CD4-positive, alpha-beta T cell (primary cell): ENCODE measurements at places on chromosomes 12 and 14.

DNA sequence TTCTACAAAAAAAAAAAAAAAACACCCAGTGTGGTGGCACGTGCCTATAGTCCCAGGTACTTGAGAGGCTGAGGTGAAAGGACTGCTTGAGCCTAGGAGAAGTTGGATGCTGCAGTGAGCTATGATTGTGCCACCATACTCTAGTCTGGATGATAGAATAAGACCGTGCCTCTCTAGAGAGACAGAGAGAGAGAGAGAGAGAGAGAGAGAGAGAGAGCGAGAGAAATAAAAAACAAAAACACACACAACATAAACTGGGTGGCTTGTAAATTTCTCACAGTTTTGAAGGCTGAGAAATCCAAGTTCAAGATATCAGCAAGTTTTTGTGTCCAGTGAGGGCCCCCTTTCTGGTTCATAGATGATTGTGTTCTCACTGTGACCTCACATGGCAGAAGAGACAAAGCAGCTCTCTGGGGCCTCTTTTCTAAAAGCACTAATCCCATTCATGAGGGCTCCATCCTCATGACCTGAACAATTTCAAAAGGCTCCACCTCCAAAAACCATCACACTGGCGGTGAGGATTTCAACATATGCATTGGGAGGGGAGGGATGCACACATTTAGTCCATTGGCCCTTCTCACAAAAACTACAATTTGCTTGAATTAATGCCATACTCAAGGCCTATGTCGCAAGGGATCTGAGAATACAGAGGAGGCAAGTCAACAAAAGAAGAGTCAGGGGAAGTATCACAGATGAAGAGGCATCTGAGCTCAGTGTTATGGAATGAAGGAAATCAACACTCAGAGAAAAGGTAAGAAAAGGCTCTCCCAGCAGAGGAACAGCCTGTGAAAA lies 94.9 kb downstream of the PPM1H start:
- no peak for DNase-seq

GRCh38 chr14:100612986-100613385 lies 25.8 kb upstream of the BEGAIN start:
- DNase-seq: no peak

- DNase-seq: peak; percentile 22
Measured at GRCh38 chr12:7937833-7938506, 2.0 kb upstream of the SLC2A3 start.

- no peak for DNase-seq
Measured at GRCh38 chr14:83826838-83827237, 1703.1 kb upstream of the FLRT2 start.

- DNase-seq: no peak
Measured at GRCh38 chr12:112115259-112116045, 6.9 kb upstream of the NAA25 start.

DNA sequence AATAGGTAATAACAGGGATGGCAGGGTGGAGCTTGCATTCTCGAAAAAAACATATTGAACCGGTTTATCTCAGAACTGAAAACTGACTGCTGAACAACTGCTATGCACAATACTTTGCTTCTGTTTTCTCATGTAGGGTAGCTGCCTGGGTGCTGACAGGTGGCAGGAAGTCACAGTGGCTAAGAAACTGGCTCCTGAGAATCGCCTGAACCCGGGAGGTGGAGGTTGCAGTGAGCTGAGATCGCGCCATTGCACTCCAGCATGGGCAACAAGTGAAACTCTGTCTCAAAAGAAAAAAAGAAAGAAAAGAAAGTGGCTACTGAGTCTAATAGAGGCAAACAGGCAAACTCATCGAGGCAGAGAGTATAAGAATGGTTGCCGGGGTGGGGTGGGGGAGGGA lies 113.1 kb downstream of the CCDC60 start:
- no peak for DNase-seq

DNA sequence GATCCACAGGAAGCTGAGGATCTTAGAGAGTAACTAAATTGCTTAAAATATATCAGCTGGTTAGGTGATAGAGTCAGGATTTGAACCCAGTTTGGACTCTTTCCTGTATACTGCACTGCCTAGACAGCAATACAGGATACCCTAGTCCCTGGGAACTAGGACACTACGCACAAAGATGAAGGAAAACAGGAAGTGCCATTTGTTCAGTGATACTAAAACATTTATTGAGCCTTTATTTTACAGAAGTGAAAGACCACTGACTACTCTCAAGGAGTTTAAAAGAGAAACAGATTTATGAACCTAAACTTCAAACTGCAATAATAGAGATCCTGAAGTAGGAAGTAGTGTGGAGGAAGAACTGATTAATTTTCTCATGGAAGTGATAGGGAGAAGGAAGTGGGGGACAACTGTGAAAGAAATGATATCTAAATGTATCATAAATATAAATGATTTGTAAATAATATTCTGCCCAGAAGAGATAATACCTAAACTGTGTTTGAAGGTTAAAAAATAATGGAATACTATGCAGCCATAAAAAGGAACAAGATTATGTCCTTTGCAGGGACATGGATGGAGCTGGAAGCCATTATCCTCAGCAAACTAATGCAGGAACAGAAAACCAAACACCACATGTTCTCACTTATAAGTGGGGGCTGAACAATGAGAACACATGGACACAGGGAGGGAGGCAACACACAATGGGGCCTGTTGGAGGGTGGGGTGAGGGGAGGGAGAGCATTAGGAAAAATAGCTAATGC lies 18.2 kb downstream of the MSRB3 start:
- DNase-seq: no peak

DNA sequence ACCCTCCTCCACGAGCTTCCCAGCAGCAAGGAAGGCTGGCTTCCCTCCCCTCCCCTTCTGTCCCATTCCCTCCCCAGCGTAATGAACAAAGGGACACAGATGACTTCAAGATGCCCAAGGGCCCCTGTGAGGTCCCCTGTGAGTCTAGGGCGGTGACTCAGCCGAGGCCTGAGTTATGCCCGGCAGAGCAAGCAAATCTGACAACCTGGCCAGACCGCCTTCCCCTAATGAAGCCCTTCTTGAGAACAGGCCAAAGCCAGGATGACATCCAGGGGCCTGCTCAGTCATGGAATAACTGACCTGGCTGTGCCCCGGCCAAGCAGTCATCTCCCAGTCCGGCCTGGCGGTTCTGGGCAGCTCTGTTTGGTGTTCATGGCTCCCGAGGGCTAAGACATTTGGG lies 89.2 kb downstream of the DICER1 start:
- no peak for DNase-seq

GRCh38 chr14:56810836-56811592 lies 735 bp upstream of the OTX2 start:
- DNase-seq: no peak

DNA sequence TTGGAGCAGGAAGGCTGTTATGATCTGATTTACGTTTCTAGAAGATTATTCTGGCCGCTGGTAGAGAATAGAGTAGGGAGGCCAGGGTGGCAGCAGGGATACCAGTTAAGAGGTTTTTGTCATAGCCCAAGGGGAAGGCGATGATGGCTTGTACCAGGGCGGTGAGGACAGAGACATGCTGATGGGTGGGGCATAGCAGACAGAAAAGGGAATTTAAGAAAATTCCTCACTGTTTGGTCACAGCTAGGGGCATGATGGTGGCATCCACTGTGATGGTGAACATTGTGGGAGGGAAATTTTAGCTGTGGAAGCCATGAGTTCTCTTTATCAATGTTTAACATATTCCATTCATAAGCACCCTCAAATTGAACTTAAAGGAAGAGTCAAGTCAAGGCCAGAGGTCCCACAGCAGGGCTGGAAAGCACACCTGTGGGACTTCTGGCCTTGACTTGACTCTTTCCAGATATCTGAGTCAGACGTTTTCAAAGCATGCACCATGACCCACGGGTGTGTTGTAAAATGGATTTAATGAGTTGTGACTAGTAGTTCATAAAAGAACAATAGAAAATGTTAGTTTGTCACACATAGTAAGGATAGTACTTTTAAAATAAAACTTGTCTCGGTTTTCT lies 134.6 kb downstream of the CHST11 start:
- no peak for DNase-seq

GRCh38 chr12:51973560-51973959 lies 22.1 kb downstream of the ACVR1B start:
- DNase-seq: no peak

DNA sequence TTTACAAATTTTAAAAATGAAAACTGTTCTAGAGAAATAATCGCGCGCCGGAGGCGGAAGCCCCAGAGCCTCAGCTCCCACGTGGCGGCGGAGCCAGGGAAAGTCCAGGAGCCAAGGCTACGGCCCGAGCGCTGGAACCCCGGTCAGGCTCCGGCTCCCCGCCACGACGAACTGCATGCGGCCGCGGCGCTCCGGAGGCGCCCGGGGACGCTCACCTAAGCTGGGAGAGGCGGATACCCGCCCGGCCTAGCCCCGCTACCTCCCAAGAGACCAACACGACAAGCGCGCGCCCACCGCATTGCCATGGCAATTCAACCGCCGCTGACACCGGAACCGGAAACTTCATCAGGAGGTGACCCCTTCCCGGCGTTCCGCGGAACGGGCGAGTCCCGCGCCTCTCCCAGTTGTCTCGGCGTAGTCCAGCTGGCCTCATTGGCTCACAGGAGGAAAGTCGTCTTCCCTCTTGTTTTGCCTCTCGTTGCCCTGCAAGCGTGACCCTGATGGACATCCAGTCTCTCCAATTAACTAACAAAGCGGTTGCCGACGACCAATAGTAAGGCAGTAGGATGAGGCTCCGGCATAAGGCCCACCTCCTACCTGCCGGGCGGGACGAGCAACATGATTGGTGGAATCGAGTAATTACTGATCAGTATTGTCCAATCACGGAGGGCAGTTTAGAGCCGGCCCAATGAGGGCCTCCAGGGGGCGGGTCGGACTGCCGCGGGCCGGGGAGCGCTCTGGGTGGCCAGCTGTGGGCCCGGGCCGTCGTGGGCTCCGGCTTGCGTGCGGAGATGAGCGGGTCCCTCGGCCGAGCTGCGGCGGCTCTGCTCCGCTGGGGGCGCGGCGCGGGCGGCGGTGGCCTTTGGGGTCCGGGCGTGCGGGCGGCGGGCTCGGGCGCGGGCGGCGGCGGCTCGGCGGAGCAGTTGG lies at the start of gene GLRX5:
GLRX5 (plus strand) TSS at position 752 of the 927 bp plus-strand sequence; CDS start at position 792, 40 bp downstream.
- DNase-seq: peak; percentile 96

DNA sequence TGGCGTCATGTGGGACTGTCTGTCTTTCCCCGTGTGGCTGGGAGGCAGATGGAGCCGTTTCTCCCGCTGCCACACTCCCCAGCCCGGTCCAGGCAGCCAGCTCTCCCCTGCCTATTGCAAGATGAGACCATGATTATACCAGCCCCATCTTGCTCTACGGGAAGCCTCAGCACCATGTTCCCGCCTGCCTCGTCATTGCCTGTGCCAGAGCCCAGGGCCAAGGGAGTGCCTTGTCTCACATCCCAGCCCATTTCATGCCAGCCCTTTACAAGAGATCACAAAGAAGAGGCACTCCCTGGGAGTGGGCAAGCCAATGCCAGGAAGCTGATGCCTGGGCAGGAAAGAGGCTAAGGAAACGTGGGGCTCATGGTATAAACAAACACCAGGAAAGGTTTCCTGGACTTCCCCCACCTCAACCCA lies 23.9 kb downstream of the GPR68 start:
- no peak for DNase-seq

- DNase-seq: no peak
Measured at GRCh38 chr12:30796313-30796780, 41.6 kb upstream of the CAPRIN2 start.
